Posterior vena cava (tissue), 2 donors: ENCODE measurements at places on chromosomes 16 and 17. TPM values are rescaled to one million over a fixed set of nuclear protein-coding genes. Genes with fewer than 3 reads are reported as not detected.

GPR139 gene
- total RNA-seq, result not detected

TTYH2 gene
- total RNA-seq, result 5.5 TPM

TEX14 gene
- total RNA-seq, result 0.10 TPM

LRRC37A gene
- total RNA-seq, result 1.7 TPM

CLEC18A gene
- total RNA-seq, result 0.43 TPM

UTP18 gene
- total RNA-seq, result 19.3 TPM

CACNG1 gene
- not detected for total RNA-seq

GGA2 gene
- total RNA-seq, result 59.7 TPM

USP22 gene
- 136 TPM for total RNA-seq

SLC38A8 gene
- not detected for total RNA-seq

TEPSIN gene
- 17.4 TPM for total RNA-seq

- DNase-seq, result no peak
Measured at GRCh38 chr17:61875285-61875684, 12.0 kb upstream of the BRIP1 start.

DNA sequence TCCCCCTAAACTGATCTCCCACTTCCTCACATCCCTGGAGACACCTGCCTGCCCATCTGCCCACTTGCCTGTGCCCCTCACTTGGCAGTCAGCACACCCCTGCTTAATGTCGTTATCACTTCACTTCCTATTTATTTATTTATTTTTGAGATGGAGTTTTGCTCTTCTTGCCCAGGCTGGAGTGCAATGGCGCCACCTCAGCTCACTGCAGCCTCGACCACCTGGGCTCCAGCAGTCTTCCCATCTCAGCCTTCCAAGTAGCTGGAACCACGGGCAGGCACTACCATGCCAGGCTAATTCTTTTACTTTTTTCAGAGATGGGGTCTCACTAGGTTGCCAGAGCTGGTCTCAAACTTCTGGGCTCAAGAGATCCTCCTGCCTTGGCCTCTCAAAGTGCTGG, 23.5 kb upstream of the PHOSPHO1 start:
- DNase-seq, result no peak

GRCh38 chr17:28745786-28746411, 2.1 kb downstream of the TRAF4 start:
- DNase-seq, result peak; percentile 79

DNA sequence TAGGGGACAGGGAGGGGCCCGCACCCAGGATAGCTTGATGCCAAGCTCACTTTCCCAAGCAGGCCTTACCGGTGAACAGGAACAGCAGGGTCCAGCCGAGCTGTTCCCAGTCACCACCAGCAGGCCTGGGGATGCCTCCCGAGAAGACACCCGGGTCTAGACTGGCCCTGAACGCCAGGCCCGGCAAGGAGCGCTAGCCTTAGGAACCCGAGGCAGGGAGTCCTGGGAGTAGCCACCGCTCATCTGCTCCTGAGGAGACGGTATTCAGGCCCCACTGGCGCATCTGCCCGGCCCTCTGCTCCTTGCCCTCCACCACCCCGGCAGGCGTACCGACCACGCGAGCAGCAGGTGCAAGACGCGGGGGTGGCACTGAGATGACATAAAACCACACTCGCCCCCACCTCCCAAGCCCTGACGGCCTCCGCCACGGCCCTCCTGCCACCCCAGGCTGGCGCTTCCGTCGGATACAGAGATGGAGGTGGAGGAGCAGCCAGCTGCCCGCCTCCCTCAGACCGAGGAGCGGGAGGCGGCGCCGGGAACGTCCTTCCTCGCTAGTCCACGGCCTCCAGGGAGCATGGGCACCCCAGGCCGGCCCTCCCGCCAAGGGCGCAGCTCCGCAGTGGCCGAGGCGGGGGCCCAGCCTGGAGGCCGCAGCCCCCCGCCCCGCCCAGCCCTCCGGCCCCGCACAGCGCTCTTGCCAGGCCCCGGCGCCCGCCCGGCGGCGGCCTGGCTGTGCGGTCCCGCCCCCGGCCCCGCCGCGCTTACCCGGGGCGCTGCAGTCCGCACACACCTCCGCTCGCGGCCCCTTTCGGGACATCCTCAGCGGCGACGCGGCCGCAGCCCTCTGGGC, 661 bp downstream of the GIT1 start:
- no peak for DNase-seq

DNA sequence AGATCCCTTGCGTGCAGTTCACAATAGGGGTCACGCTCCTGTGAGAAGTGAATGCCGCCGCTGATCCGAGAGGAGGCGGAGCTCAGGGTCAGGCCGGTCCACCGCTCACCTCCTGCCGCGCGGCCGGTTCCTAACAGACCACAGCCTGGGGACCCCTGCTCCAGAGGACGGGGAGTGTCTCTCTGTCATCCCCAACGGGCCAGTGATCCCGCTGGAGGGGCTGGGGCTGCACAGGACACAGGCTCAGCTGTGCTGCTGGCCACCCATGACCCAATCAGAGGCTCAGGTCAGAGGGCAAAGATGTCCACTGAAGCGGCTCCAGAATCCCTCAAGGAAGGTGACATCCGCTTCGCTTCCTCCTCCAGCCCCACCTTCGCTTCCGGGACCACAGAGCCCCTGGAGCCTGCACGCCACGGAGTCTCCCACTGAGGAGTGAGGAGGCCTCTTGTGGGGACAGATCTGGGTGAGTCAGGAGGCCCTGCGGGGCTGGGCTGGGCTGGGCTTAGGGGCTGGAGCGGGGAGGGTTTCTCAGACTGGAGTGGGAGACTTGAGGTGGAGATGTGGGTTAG, 115.4 kb downstream of the METRNL start:
- peak; percentile 82 for DNase-seq

DNA sequence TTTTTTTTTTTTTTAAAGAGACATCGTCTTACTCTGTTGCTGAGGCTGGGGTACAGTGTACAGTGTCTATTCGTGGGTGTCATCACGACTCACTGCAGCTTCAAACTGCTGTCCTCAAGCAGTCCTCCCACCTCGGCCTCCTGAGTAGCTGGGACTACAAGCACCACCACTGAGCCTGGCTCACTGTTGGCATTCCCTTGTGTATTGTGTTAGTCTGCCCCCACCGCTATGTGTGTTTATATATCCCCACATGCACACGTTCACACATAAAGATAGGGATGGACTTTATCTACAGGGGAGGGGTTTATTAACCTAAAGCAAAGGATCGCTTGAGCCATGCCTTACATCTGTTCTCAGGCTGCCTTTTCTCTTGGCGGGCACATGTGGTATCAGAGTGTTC, 63.8 kb downstream of the SEC14L1 start:
- DNase-seq, result no peak

GRCh38 chr17:64060331-64060730, 39.9 kb upstream of the ICAM2 start:
- no peak for DNase-seq

DNA sequence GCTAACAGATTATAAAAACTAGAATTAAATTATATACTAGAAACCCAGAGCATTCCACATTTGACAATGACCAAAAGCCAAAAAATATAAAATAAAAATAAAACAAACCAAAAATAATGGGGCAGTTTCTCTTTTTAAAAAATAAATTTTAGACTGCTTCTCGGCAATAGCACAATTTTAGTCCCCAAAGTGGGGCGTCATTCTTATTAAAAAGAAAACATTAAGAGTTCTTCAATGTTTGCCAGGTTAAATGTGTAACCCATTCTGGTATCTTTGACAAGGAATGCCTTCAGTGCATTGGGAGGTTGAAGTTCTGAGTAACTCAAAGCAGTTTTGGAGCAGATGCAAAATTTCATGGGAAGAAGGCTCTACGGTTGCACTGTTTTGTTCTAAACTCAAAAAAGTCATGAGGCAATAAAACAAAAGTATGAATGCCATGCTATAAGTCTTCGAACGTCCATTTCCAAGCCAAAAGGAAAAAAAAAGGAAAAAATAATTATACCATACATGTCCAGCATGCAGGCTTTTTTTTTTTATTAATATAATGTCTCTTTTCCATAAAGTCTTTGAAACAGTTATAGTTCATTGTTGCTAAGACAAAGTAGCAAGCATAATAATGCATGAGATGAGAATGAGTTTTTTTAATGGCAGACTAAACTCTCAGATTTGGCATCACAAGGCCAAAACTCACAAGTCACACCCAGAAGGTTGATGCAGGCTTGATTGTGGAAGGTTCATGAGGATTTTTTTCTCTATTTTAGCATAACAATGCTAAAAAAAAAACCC, 3.1 kb downstream of the MAF start:
- DNase-seq, result no peak

GRCh38 chr16:69926241-69926640, 24.9 kb upstream of the CLEC18A start:
- no peak for DNase-seq

GRCh38 chr17:29179232-29180033, 765 bp downstream of the MYO18A start:
- DNase-seq, result peak; percentile 78

GRCh38 chr17:62101515-62101914, 36.4 kb upstream of the MED13 start:
- no peak for DNase-seq

GRCh38 chr17:40574292-40574691, 9.0 kb upstream of the CCR7 start:
- no peak for DNase-seq

GRCh38 chr16:9061358-9061813, 30.1 kb upstream of the HAPSTR1 start:
- no peak for DNase-seq

DNA sequence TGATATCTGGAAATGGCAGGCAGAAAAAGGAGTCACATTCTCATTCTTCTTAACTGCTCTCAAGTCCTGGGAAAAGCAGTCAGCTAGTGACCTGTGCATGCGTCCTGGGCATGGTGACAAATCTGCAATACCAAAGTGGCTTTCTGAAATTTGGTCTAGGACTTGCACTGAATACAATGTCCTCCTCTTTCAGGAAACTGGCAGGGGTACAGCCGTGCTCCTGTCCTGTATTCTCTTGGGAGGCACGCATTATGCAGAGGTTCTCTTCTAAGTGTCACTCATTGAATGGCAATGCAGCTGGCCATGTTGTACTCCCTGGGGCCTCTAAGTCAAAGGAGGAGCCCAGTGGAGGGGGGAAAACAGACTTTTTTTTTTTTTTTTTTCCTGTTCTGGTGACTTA, 10.6 kb downstream of the PHF12 start:
- no peak for DNase-seq

DNA sequence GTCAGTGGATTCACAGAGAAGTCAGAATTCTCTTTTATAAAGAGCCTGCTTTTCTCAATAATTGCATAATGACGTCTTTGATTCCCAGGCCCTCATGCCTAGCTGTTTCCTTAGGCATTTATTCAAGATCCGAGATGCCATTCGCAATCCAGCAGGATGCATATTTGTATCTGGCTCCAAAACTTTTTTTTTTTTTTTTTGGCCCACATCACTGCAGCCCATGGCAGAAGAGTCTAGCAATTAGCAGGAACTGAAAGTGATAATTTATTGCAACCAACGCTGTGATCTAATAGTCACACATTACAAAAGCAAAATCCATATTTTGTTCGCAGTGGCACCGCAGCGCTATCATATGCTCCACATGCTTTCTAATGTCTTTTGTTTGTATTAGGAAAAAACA, 503.4 kb downstream of the MAF start:
- no peak for DNase-seq

DNA sequence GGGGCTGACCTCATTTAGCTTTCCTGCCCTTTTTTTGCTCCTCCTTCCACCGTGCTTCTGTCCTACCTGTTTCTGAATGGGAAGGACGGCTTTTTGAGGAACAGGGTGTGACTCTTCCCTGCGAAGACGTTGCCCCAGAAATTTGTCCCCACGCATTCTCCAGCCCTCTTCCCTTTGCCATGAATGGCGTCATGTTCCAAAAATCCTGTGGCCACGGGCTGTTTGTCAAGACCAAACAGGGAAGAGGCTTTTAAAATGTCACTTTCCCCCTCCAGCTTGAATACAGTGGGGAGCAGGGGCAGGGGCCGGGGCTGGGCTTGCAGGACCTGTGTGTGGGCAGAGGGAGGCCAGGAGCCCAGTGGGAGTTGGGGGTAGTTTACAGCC, 13.9 kb downstream of the MPRIP start:
- no peak for DNase-seq

- no peak for DNase-seq
Measured at GRCh38 chr16:19274165-19274797, 11.2 kb upstream of the CLEC19A start.

GRCh38 chr16:73000907-73001521, 46.9 kb downstream of the ZFHX3 start:
- peak; percentile 50 for DNase-seq

DNA sequence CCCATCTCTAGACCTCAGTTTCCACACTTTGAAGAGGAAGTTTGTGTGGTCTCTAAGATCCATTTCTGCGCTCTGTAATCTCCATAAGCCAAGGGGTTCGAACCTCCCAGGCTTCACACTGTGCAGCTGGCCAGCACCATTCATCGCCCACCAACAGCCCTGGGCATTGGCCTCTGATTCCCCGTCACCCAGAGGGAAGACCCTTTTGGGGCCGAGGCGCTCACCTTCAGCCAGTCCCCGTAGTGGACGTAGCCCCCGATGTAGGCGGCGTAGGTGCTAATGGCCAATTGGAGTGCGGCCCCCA, 678 bp downstream of the TMEM101 start:
- DNase-seq, result no peak

DNA sequence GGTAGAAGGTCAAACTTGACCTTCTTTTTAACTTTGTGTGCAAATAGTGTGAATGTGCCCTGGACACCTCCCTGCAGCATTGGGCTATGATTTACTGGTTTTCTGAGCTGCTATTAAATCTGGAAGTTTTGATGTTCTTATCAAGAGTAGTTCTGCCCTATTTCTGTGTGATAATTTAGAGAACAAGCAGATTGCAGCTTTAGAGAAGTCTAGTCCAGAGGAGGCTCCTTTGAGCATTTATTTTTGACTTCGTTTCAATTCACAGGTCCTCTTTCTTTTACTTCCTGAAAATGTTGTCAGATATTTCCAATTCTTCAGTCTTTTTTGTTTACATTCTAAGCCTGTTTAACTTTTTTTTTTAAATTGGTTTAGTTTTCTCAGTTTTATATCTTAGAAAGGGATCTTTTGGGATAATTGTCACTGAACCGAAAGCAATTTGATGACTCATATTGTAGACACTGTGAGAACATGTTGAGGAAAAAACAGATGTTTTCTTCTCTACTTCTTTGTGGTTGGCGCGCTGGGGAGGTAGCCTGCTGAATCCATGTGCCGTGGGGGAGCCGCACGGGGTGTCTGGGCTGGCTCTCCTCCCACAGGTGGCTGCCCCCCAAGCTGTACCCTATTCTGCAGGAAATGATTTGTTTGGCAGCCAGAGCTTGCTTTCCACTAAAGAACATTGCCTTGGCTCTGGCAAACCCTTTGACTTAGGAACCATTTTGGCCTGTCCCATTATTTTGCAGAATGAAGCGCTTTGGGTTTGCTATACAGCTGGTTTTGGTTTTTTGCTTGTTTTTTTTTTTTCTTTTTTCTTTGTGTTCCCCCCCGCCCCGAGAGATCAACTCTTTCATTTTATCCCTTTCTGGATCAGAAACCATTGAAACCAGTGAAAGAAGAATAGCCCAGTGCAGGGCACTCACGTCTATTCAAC, 53.4 kb downstream of the MFSD11 start:
- no peak for DNase-seq

DNA sequence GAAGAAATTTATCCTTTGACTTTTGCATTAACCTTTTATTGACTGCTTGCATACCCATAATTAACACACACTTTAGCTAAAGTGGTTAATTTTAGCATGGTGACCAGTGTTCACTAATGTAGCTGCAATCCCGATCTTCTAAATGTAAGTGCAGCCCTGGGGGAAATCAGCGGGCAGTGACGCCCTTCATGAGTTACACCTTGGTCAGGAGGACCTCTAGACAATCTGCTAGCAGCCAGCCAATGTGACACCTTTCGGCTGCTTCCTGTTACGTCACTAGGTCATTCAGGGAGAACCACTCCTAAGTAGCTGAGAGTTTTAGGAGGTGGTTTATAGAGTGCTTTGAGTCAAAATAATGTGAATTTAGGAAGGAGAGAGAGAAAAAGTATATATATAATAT, 180.5 kb downstream of the IRX3 start:
- no peak for DNase-seq

GRCh38 chr16:48526058-48526957, 83.7 kb downstream of the N4BP1 start:
- peak; percentile 32 for DNase-seq
